ENCODE measurements at places on chromosomes 3 and 15. TPM values are rescaled to one million over a fixed set of nuclear protein-coding genes. Genes with fewer than 3 reads are reported as not detected.

DNA sequence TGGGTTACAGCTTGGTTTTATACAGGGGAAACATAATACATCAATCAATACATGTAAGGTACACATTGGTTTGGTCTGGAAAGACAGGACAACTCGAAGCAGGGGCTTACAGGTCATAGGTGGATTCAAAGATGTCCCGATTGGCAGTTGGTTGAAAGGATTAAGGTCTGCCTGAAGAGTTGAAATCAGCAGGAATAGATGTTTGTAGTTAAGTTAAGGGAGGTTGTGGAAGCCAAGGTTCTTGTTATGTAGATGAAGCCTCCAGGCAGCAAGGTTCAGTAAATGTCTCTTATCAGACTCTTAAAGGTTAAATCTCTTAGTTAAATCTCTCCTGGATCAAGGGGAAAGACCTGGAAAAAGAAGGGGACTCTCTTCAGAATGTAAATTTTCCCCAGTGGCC, 58.4 kb upstream of the MINAR1 start:
- no peak for DNase-seq

- DNase-seq: no peak
Measured at GRCh38 chr3:86658876-86659275, 332.1 kb downstream of the VGLL3 start.

DNA sequence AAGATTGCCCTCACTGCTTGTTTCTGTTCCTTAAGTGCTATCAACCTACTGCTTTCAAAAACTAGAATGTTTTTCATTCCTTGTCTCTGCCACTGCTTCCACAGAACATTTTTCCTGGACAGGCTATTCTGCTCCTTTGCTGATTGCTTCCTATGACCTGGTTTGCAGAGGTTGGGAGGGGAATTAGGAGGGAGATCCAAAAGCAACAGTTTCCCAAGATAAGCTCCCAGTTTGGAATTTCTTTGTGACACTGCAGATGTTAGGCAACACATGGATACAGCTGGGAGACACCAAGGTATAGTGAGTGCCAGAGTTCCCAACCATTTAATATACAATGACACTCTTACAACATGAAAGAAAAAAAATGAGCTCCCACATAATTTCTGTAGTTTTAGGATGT, 1036.5 kb downstream of the ROBO2 start:
- no peak for DNase-seq

- no peak for DNase-seq
Measured at GRCh38 chr3:128648940-128649663, 1.5 kb downstream of the RPN1 start.

GRCh38 chr3:38005076-38006020, 14.8 kb downstream of the VILL start:
- DNase-seq: no peak

DNA sequence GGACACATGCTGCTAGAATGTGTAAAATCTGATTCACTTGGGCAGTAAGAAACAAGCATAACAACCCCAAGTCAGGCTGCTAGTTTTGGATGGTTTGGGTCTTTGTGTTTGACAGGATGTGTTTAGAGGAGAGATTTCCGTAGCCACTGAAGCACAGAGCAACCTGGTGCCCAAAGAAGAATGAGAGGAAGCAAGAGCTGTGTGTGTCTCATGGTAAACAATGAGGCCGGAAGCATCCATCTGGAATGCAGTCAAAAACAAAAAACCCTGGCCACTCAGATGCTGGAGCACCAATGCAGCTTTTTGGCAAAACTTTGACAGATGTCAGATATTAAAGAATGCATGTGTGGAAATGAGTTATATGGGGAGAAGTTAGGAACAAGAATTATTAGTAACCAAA, 39.4 kb upstream of the SNRK start:
- peak; percentile 4 for DNase-seq

- DNase-seq: no peak
Measured at GRCh38 chr15:39429898-39430357, 151.0 kb upstream of the THBS1 start.

GRCh38 chr3:129936757-129937156, 37.8 kb upstream of the TRH start:
- peak; percentile 8 for DNase-seq

- DNase-seq: no peak
Measured at GRCh38 chr15:41790169-41790568, 15.9 kb downstream of the MAPKBP1 start.

GRCh38 chr3:78992400-78992799, 775.4 kb downstream of the ROBO1 start:
- DNase-seq: no peak

- DNase-seq: no peak
Measured at GRCh38 chr3:141933421-141934300, 57.2 kb downstream of the ATP1B3 start.

DNA sequence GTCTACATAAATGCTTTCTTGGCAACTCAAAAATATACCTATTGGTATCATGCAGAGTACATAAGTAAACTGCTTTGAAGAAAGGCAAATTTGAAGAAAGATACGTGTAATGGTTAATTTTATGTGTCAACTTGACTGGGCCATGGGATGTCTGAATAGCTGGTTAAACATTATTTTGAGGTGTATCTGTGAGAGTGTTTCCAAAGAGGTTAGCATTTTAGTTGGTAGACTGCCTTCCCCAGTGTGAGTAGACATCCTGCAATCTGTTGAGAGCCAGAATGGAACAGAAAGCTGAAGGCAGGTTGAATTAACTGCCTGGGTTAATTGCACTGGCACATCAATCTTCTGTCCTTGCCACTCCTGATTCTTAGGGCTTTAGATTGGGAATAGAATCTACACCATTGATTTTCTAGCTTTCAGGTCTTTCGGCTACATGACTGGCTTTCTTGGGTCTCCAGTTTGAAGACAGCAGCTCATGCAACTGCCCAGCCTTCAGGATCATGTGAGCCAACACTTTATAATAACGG, 98.3 kb downstream of the CMSS1 start:
- DNase-seq: no peak

GRCh38 chr3:34856081-34856947, 783.0 kb upstream of the ARPP21 start:
- DNase-seq: peak; percentile 14

DNA sequence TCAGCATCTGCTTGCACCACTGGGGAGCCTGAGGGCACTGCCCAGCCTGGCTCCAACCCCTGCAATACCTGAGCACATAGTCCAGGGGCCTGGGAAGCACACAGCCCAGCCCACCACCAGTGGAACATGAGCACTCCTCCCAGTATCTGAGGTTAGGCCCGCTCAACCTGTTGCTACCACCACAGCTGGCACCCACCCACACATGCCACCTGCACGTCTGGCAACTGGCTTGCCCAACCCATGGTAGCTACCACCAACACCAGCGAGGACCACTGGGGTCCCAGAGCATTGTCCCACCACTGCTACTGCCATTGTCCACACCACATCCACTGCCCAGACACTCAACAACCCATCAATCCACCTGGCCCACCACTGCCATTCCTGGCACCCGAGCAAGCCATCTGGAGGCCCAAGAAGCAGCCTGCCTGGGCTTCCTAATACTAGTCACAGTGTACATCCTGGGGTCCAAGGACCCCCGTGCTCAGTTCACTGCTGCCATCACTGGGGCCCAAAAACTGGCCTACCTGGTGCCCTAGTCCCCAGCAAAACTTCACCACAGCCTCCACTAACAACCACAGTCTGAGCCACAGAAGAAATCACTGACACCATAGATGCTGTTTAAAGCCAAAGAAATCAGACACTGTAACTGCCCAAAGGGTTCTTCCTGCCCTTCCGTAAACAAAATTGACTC, 62.1 kb upstream of the TBC1D23 start:
- DNase-seq: no peak

DNA sequence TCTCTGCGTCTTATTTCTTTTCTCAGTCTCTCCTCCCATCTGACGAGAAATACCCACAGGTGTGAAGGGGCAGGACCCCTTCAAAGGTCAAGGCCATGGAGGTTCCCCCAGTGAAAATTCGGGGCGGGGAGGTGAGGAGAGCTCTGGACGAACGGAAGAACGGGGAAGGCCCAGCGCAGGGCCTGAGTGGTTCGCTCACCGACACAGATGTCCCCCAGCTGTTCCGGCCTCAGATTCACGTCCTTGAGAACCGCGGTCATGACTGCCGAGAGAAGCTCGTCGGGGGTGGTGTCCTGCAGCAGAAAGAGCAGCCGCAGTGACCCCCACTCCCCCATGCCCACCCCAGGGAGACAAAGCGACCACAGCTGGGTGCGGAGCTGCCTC, 542 bp downstream of the ACAA1 start:
- DNase-seq: no peak

GRCh38 chr3:112056451-112056929, 22.0 kb downstream of the TMPRSS7 start:
- DNase-seq: no peak

GRCh38 chr3:51739110-51739509, 32.2 kb downstream of the GRM2 start:
- DNase-seq: no peak

GRCh38 chr15:73897441-73898261, 24.3 kb downstream of the TBC1D21 start:
- DNase-seq: no peak

- DNase-seq: no peak
Measured at GRCh38 chr15:76737573-76737972, 167.6 kb downstream of the SCAPER start.

DNA sequence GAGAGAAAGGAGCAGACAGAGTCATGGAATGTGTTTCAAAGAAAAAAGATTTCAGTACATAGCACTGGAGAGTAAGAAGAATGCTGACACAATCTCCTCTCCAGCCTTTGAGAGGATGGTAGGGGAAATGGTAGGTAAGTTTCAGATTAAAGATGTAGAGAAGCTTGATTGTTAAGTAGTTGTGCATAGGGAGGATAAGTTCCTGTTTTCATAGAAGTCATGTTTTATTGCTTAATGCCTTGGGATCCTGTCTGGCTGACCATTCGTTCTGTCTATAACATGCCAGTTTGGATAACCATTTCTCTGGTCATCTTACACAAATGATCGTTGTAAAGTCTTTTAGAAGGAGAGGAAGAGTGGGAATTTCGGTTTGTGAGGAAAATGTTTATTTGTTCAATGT, 95.7 kb upstream of the IGSF10 start:
- no peak for DNase-seq

DNA sequence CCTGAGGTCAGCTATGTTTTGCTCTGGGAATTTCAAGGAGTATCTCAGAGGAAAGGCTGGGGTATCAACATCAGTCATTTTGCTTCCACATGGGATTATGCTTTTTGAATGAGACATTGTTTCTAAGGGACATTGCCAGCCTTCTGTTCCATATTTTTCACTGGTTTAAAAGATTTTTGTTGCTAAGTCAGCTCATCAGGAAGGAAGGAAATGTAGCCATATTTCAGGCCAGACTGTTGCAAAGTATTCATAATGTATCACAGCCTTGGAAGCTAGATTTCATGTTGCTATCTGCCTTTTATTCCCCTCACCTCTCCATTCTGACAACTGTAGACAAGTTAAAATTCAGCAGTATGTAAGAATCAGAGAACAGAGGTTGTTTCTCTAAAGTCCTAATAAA, 61.0 kb upstream of the CHRM5 start:
- DNase-seq: no peak

- no peak for DNase-seq
Measured at GRCh38 chr3:197749315-197749600, 425 bp upstream of the FYTTD1 start.

GRCh38 chr15:31295658-31296057, 31.0 kb upstream of the KLF13 start:
- no peak for DNase-seq

DNA sequence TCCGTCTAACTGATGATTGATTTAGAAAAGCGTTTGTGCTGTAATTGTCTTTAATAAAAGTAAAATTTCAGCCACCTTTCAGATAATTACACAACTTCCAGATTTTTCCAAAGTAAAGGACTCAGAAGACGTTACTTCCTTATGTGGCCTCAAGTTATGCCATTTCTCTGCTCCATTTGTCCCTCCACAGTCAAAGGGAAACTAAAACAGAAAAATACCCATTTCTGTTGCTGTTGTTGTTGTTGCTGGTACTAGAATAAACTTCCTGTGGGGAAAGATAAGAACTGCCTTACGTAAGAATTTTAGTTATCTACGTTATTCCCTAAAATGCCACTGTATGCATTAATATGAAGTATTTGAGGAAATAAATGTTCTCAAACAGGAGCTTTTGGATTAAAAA, 153.9 kb downstream of the P3H2 start:
- no peak for DNase-seq

DNA sequence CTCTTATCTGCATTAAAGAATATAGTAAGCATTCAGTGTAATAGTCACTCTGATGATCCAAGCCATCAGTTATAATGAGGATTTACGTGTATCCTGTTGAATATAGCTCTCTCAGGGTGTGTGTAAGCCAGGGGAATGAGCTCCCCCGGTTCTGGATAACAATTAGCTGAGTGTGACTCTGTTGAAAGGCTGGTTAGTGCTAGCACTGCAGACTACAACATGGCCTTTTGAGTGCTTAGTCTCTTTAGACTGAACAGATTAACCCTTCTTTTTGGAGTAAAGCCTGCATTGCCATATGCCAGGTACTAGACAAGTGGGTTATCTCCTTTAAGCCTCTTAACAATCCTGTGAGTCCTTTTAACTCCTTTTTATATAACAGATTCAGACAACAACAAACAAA, 119.5 kb downstream of the TMEM108 start:
- no peak for DNase-seq

GRCh38 chr3:123833398-123833785, 50.7 kb downstream of the MYLK start:
- DNase-seq: no peak

DNA sequence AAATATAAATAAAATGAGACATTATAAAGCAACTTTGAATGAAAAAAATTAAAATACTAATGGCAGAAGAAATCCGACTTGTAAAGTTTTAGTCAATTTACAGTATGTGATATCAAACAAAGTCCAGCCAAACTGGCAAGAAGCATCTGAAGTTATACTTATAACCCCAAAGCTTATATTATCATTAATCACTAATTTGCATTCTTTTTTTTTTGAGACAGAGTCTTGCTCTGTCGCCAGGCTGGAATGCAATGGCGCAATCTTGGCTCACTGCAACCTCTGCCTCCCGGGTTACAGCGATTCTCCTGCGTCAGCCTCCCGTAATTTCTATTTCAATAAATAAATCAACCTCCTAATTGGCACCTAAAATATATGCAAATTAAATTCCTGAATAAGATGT, 80.1 kb downstream of the AQR start:
- DNase-seq: no peak

The ZMYND10 gene
- 1.1 TPM for polyA plus RNA-seq

The SPRED1 gene
- 23.6 TPM for polyA plus RNA-seq

The MRPS25 gene
- polyA plus RNA-seq: 53.2 TPM

The STRA6 gene
- 0.97 TPM for polyA plus RNA-seq

The LRRN1 gene
- polyA plus RNA-seq: 58.0 TPM

The ITIH3 gene
- polyA plus RNA-seq: 1.2 TPM

The EEF1AKMT4 gene
- polyA plus RNA-seq: 1.4 TPM

The ATP2B2 gene
- 6.6 TPM for polyA plus RNA-seq

All from forelimb muscle (tissue), 1 donor.